ENCODE measurements at places on chromosomes 2 and 18.

DNA sequence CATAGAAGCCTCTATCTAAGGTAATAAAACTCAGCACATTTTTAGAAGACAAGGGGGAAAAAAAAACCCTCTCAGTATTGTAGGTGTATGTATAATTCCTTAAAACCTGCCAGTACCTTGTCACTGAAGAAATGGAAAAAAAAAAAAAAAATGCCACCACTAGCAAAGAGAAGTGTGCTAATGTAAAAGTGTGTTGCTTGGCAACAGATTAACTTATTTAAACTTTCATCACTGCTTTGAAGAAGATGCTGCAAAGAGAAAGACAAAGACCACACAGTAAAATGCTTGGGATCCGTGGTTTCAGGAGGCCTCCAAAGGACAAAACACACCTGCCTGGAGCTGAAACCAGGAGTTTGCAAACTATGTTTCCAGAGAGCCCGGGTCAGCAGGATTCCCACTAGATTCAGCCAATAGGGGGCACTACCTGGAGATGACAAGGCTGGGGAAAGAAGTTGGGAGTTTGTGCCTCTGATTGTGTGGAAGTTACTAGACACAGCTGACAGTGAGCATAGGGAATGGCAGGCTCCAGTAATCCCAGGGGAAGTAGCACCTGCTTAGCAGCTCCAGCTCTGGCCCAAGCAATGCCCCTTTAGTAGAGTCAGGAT lies 169.1 kb upstream of the TRIB2 start:
- DNase-seq: no peak

DNA sequence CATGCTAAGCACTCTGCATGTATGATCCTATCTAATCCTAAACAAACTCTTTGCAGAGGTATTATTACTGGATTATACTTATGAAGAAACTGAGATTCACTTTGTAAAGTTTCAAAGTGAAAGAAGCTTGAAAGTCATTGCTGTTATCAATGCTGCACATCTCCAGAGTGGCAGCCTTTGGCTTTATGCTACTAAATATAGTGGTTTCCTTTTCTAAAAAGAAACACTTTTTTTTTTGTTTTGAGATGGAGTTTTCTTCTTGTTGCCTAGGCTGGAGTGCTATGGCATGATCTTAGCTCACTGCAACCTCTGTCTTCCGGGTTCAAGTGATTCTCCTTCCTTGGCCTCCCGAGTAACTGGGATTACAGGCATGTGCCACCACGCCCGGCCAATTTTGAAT lies 114.9 kb upstream of the RAB27B start:
- no peak for DNase-seq

DNA sequence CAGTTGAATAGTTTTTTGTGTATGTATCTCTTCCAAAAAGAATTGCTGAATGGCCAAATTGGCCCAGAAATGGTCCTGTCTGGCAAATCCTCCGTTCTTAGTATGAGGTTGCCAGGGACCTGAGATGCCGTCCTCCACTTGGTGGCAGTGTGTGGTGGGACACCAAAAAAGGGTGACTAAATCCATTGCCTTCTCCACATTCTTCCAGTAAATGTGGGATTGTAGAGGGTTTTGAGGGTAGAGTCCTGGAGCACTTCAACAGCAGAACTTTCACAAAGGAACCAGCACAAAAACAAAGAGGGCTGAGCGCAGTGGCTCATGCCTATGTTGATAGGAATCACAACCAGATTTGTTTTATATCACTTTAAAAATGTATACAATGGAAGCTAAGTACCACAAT lies 199.9 kb downstream of the BCL2 start:
- DNase-seq: no peak

DNA sequence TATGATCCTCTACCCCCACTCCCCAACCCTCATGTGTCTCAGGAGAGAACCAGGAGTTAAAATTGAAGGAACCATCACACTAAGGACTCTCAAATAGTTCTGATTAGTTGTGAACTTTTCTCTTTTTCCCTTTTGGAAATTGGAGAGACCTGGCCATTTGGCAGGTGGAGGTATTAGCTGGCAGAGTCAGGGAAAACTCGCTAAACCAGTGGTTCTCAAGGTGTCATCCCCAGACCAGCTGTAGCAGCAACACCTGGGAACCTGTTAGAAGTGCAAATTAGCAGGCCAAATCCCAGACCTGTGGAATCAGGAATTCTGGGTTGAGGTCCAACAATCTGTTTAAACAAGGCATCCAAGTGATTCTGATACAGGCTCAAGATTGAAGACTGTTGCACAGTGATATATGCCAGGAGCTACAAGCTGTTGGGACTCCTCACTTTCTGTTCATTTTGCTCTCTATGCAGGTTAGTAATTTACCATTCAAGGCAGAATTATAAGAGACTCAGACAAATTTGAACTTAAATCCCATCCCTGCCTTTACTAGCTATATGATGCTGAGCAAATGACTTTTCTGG lies 2.8 kb upstream of the TMEM131 start:
- DNase-seq: no peak

- no peak for DNase-seq
Observed at GRCh38 chr18:7158216-7158615, 40.6 kb upstream of the LAMA1 start.

DNA sequence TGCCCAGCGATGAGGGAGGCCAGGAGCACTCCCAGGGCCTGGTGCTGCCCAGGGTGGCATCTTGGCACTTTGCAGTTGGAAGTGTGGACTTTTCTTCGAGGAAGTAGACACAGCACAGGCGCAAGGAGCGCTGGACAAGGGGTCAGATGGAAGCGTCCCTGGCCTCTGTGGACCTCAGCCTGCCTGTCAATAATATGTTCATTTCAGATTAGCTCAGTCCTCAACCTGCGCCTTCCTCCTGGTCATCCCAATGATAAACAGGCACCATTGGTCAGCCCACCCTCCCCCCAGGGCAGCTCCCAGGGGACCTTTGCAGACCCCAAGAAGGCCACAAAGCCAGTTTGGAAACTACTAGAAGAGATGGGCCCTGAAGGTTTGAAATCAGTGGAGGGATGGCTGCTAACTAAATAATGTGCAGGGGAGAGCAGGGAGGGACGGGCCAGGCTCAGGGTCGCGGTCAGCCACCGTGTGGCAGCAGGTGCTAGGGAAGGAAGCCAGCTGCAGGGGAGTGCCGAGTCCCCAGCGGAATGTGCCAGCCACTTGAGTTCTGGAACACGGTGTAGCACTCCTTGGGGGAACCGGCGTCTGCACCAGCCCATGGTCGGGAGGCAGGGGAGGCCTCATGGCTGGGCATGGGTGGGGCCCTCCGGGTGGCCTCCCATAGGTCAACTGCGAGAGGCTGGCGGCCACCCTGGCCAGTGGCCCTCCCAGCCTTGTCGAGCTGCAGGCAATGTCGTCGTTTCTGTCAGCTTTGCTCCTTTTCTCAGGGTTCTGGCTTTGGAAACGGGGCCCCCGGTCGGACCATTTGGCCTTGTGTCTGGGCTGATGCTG lies 59.9 kb downstream of the ADI1 start:
- no peak for DNase-seq

DNA sequence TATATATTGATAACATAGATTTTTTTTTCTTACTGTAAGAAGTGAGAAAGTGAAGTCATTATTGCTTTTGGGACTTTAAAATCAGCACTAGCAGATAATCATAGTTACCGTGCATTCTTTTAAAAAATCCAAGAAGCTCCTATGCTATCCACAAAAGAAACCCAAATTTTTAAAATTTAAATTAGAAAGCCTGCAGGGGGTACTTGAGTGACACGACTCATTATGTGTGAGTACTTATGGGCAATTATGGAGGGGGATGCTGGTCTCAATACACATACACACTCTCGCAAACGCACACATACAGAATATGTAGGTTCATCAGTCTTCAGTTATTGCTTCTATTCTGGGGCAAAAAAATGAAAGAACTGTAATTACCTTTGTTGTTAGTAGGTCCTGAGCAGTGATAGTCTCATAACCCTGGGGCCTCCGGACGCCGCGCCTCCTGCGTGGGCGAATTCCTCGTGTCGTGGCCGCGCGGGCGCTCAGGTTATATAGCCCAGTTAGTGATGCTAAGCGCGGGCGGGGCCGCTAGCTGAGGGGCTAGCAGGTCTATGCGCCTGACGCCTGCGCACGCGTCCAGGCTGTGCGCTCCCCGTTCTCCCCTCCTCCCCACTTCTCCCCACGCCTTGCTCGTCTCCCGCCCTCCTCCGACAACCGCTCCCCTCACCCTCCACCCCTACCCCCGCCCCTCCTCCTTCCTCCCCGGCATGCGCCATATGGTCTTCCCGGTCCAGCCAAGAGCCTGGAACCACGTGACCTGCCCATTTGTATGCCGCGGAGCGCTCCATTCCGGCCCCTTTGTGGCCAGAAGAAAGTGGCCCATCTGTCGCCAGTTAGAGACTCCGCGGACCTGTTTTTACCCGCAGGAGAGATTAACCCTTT lies at the start of gene NEUROD1:
NEUROD1 (minus strand) TSS at position 463 of the 882 bp plus-strand sequence. CDS start 1,657 bp downstream, outside the sequence.
- DNase-seq: no peak

DNA sequence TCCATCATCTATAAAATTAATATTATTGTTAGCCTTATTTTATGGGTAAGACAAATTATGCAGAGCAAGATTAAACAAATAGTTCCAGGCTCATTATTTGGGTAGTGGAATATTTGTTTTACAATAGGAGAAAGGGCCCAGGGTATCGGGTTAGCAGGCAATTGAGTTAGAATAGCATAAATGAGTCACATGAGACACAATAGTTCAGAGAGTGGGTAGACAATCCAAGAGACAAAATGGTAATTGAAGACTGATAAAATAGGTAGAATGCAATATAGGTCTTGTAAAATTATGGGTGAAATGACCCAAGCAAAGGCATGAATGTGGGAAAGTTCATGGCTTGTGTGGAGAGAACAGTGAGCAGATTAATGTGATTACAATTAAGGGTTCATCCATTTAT lies 790.9 kb upstream of the GCFC2 start:
- DNase-seq: no peak

- DNase-seq: no peak
Observed at GRCh38 chr2:231583982-231584381, 8.7 kb upstream of the TEX44 start.
